ENCODE measurements at places on chromosomes 11 and 22. TPM values are rescaled to one million over a fixed set of nuclear protein-coding genes. Genes with fewer than 3 reads are reported as not detected.

- peak; percentile 92 for DNase-seq
These were observed 87.3 kb downstream of the SIK3 start for GRCh38 chr11:117010808-117011540.

DNA sequence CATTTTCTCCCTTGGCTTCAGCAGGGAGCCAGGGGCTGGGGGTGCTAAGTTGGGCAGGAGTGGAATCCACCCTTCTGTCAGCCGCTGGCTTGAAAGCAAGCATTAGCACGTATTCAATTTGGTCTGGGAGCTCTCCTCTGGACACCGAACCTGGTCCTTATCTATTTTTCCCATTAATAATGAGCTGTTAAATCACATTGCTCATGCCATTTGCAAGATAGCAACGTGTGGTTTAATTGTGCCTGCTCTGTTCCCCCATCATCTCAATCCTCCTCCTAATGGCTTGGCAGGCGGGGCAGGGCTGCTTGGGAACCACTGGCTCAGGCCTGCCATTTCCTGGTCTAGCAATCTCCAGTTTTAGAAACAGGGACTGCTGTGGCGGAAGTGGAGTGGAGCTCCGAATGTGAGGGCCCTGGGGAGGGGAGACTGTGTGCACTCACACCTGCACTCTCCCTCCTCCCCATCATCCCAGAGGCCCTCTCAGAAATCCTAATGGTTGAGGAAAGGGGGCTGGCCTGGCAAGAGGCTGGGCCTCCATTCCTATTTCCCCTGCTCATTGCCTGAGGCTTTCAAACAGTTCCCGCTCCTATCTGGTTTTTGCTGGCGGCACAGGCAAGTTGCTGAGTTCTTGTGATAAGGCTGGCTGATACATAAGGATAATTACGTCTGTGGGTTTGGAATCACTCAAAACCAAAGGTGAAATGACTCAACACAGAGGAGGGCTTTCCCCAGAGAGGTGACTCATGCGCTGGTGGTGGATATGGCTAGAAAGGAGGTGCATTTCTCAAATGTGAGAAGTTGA lies 201.2 kb upstream of the E2F8 start:
- peak; percentile 91 for DNase-seq

GRCh38 chr11:2811206-2812091 lies 74.1 kb downstream of the CDKN1C start:
- peak; percentile 78 for DNase-seq

GRCh38 chr11:2109541-2110019 lies 29.6 kb downstream of the IGF2 start:
- no peak for DNase-seq

DNA sequence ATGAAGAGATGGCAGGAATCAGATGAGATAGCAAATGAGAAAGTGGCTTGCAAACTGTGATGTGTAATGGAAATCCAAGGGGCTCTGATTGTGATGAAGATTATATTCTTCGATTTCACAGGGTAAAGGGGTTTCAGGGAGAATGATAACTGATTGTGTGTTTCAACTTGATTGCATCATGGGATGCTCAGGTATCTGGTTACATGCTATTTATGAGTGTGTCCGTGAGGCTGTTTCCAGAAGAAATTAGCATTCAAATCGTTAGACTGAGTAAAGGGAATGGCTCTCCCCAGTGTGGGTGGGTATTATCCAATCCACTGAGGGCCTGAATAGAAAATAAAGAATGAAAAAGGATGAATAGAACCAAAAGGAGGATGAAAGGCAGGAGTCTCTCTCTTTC lies 278.7 kb upstream of the LARGE1 start:
- DNase-seq, result no peak

DNA sequence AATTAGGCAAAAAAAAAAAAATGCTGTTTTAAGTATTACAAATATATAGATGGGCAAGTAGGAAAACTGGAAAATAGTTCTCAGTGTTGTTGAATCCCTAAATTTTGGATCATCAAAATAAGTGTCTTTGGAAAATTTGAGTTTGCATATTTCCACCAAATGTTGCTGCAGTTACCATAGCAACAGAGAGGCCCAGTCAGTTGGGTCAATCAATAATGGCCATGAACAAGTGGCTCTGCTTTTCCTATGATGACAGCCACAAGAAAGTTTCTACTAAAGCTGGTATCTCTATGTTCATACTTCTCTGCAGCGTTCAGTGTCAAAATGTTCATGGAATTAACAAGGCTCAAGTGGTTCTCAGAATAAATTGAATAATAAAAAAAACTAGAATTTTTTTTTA lies 79.1 kb downstream of the SERGEF start:
- DNase-seq, result no peak

DNA sequence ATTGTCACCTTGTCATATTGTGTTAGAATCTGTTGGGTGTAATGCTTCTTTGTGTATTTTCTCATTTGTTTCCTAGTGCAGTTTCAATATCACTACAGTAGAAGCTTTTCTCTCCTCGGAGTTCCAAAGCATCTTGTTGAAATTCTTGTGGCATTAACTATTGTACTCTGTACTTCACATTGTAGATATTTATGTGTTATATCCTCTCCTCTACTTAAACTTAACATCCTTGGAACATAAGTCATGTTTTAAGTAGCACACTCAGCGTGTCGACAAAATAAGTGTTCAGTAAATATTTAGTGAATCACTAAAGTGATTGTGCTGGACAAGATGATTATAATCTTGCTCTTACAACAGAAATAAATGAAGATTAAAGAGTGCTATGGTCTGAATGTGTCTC lies 201.7 kb downstream of the ARHGAP42 start:
- peak; percentile 3 for DNase-seq

OSBP2 gene
- total RNA-seq, result 4.3 TPM

DRD4 gene
- not detected for total RNA-seq

RASSF10 gene
- 0.72 TPM for total RNA-seq

FBLN1 gene
- total RNA-seq, result 88.3 TPM

LRRC4C gene
- 2.2 TPM for total RNA-seq

Data from osteoblast (primary cell).